ENCODE measurements at places on chromosomes 5 and 9. TPM values are rescaled to one million over a fixed set of nuclear protein-coding genes. Genes with fewer than 3 reads are reported as not detected.

EIF4E1B gene
- total RNA-seq: not detected

KCNV2 gene
- not detected for total RNA-seq

STKLD1 gene
- 0.73 TPM for total RNA-seq

SPATA31A3 gene
- not detected for total RNA-seq

CKMT2 gene
- not detected for total RNA-seq

LURAP1L gene
- total RNA-seq: 28.2 TPM

TPPP gene
- total RNA-seq: 5.4 TPM

GABRA1 gene
- total RNA-seq: not detected

PAX5 gene
- total RNA-seq: 0.05 TPM

C9orf153 gene
- 0.25 TPM for total RNA-seq

DPYSL3 gene
- 24.6 TPM for total RNA-seq

PCA3 gene
- not detected for total RNA-seq

OR1Q1 gene
- 0.16 TPM for total RNA-seq

CCL28 gene
- 0.09 TPM for total RNA-seq

LHX6 gene
- 3.7 TPM for total RNA-seq

ANKRD55 gene
- 0.06 TPM for total RNA-seq

ADRB2 gene
- 1.1 TPM for total RNA-seq

LCN2 gene
- 7.2 TPM for total RNA-seq

SLC4A9 gene
- total RNA-seq: not detected

TAS2R1 gene
- total RNA-seq: not detected

PFN3 gene
- not detected for total RNA-seq

All from A549 treated with dexamethasone at 1 μM for 4 hours (cell line).